ENCODE measurements at places on chromosomes 12 and 14.

DNA sequence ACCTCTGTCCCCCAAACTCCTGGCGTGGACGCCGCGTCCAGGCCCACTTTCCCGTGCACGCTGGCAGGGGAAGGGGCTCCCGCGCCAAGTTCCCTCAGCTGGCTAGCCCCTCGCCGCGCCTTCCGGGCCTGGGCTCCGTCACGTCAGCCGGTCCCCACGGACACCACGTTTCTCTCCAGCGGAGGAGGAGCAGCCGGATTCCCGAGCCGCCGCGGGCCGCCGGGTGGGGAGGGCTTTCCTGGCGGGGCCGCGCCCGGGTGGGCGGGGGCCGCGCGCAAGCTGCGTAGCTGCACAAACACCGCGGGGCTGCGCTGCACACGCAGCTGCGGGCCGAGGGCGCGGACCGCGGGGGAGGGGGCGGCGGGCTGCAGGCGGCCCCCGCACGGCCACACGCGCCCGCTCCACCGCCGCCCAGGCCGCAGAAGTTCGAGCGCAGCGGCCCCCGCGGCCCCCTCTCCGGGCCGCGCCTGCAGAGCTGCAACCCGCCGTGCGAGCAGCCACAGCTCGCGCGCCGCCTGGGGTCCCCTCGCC, 45.1 kb upstream of the PNMA1 start:
- peak; percentile 75 for DNase-seq

- peak; percentile 36 for DNase-seq
Measured at GRCh38 chr14:22558221-22558913, 30.7 kb downstream of the DAD1 start.

DNA sequence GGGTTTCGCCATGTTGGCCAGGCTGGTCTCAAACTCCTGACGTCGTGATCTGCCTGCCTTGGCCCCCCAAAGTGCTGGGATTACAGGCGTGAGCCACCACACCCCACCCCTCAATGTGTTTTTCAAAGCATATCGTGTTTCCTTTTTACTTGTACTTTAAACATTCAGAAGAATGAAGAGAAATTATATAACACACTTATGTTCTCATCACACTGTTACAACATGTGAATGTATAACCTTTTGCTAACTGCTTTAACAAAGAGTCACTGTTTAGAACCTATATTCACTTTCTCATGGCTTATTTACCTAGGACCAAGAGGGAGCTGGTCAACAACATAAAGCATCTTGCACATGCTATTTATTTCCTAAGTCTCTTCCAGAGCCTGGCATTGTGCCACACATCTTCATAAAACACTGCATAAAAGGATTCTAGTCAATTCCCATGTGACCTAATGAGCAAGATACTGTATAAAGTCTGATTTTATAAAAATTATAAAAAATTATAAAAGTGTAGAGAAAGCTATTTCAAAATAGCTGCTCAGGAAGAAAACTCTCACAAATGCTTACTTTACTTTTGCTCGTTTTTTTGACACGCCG, 16.0 kb upstream of the ACTR6 start:
- no peak for DNase-seq

- DNase-seq: no peak
Measured at GRCh38 chr14:59086241-59086882, 102.1 kb upstream of the DAAM1 start.

DNA sequence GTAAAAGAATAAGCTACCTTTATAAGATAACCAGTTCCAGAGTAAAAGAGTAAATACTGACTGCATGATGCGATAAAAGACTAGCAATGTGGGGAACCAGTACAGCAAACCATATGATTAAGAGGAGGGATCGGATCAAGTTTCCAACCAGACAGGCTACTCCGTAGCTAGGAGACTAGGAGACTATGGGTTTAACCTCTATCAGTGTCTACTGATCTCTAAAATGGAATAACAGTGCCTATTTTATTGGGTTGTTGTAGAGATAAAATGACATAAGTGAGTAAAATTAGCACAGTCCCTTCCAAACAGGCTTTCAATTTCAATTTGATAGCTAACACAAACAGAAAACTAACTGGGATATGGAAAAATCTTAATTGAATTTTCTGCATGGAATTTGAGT, 76.0 kb downstream of the PAWR start:
- no peak for DNase-seq

- DNase-seq: no peak
Measured at GRCh38 chr14:25009891-25010290, 40.1 kb downstream of the STXBP6 start.

- DNase-seq: no peak
Measured at GRCh38 chr12:87280893-87281292, 748.3 kb downstream of the C12orf50 start.

GRCh38 chr14:104020471-104020870, 65.0 kb upstream of the ASPG start:
- no peak for DNase-seq

GRCh38 chr14:82565825-82566224, 1032.2 kb upstream of the SEL1L start:
- DNase-seq: no peak

- no peak for DNase-seq
Measured at GRCh38 chr14:95200404-95200803, 43.1 kb upstream of the DICER1 start.

DNA sequence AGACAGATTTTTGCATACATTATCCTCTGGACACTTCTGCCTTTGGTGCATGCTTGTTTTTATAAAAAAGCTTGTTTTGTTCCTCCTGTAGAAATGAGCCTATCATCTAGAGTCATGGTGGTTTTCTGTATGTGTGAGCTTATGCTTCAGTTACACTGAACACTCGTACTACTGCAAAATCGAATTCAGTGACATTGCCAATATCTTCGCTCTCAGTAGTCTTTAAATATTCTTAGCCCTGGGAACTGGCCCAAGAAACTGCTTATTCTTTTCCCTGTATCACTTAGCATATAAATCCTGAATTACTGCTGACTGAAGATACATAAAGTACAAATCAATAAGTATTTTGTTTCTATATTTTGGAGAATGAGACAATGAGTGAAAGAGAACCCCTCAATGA, 70.5 kb downstream of the RGS6 start:
- DNase-seq: no peak

- DNase-seq: no peak
Measured at GRCh38 chr14:72549026-72549425, 344.9 kb downstream of the DPF3 start.

GRCh38 chr12:100189636-100190394, 10.8 kb upstream of the ACTR6 start:
- peak; percentile 45 for DNase-seq

DNA sequence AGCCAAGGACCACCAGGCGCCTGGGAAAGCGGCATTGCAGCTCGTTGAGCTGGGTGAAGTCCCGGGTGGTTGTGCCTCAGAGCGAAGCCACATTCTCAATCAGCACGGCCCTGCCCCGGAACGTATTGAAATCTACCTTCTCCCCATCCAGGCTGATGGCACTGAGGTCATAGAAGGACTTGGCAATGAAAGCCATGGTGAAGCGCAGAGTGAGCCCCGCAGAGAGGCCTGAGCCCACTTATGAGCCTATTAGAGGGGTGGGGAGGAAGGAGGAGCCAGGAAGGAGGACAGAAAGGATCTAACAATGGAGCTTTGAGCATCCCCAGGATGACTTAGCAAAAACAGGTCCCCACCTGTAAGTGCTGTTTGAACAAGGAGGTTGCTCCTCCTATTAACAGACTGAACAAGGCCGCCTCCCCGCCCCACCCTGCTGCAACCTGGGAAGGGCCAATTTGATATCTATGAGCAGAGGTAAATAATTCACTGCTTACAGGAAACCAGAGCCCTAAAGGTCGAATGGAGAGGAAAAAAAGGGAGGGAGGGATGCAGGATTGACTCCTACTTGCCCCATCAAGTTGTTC, at the start of gene GPX2:
Gene GPX2 (minus strand): TSS at position 215 of the 581 bp plus-strand sequence. CDS start 19 bp downstream, at position 196.
- DNase-seq: no peak

DNA sequence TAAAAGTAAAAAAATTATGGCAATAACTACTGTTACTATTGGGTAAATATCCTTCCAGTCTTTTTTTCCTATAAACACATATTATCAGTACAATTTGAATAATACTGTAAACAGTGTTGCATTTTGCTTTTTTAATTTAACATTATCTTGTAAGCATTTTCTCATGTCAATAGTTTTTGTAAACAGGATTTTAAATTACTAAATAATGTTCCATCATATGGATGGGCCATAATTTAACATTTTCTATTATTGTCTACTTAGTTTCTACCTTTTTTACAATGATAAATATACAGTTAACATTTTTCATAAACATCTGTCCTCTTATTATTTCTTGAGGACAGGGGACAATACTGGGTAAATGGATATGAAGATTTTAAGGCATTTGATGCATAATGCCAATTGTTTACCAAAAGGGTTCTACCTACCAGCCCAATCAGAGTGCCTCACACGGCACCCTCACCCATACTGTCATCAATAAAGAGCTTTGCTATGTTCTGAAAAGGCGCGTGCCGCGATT, 759 bp upstream of the ACVR1B start:
- DNase-seq: no peak

DNA sequence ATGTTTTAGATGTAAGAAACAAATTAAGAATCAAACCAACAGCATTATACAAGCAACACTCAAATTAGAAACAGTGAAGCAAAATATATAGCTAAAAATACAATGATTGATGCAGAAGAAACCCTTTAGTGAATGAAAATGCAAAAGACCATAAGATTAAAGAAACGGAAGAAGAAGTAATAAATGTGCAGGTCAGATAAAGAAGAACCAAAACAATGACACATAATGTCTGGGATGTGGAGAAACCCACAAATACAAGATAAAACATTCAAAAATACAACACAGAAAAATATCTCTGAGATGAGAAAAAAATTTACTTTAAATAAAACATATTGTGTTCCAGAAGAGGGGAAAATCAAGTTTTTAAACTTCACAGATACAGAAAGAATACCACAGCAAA, 73.4 kb upstream of the AVPR1A start:
- no peak for DNase-seq

DNA sequence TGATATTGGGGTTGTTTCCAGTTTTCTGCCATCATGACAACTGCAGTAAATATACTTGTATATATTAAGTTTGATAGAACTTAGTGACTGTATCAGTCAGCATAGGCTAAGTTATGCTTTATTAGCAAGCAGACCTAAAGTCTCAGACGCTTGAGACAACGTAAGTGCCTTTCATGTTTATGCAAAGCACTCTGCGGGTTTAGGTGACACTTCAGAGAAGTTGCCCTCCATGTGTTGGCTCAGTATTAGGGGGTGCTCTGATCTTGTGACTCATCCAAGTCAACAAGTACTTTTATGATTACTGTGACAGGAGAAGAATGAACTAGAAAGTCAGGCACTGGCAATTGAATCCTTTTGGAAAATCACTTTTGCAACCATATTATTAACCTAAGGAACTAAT, 13.3 kb upstream of the OTOGL start:
- no peak for DNase-seq

DNA sequence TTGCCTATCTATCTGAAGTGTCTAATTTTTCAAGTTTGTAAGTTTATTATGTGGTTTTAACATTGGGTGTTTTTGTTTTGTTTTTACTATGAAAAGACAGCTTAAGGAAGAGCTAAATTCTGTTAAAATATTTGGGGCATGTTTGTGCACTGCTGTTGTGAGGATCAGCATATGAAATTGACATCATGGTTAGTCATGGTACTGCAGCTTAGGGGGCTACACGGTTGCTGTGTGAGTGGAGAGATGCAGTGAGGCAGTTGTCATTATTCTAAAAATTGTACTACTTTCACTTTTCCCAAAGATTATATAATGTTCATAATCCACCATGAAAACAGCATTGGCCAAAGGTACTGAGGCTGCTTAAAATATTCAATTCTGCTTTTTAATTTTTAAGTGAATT, 49.0 kb downstream of the ZC3H14 start:
- DNase-seq: no peak

GRCh38 chr12:20366776-20367409, 1.4 kb upstream of the PDE3A start:
- no peak for DNase-seq

- DNase-seq: no peak
Measured at GRCh38 chr14:100950024-100950423, 46.5 kb upstream of the RTL1 start.

DNA sequence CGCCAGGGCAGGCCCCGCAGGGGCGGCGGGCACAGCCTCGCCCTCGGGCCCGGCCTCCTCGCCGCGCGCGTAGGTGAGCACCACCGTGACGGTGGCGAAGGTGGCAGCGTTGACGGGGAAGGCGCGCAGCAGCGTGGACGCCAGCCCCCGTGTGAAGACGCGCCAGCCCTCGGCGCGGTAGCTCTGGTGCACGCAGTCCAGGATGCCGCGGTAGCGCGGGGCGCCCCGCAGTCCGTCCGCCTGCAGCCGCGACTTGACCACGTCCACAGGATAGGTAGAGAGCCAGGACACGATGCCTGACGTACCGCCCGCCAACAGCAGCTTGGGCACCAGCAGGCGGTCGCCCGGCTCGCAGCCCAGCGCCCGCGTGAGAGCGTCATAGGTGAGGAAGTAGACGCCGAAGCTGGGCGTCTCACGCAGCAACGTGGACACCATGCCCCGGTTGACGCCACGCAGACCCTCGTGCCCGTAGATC, 13.9 kb downstream of the SLC25A29 start:
- no peak for DNase-seq

DNA sequence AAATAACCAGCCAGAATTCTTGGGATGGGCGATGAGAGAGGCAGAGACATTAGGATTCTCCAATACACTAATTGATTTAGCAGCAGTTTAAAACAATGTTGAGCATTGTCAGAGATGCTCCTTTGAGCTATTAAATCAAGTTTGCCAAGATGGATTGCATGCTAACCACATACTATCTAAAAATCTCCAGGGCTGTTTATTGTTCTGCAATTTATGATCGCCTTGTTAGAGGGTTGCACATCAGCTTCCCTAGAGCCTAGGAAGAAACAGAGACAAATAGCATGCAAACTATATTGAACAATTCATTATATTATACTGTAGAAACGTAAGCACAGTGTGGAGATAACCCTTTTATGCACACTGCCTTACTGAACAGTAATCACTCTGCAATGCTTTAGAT, 599.9 kb downstream of the SOX5 start:
- no peak for DNase-seq

DNA sequence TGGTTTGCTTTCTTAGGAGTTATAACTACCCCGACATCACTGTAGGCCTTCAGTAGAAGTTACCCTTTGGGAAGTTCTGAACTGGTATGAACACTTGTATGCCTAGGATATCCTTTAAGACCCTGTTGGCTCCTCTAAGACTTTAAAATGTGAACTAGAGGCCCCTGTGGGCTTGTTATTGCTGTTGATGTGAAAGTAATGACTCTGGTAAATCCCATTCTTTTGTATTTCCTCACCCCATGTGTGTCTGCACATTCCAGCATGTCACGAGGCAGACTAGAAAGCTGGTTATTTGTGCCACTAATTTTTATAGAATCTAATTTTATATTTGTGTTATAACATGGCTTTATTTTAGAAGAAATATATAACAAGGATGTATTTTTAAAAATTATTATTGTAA, 48.9 kb downstream of the SERPINA10 start:
- DNase-seq: no peak

GRCh38 chr14:64983439-64984310, 3.0 kb upstream of the FNTB start:
- DNase-seq: peak; percentile 75

DNA sequence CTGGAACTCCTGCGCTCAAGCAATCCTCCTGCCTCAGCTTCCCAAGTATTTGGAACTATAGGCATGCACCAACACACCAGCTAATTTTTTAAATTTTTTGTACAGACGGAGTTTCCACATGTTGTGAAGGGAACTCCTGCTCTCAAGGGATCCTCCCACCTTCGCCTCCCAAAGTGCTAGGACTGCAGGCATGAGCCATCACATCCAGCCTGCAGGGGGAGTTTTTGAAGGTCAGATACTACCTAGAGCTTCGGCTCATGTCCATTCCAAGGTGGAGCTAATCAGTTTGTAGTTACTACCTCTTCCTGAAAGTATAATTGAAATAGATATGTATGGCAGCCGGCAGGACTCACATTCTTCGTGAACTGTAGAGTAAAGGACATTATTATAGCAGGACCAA, 3.7 kb upstream of the TAS2R19 start:
- DNase-seq: no peak

All from NB4 (cell line).